ENCODE measurements at places on chromosomes 11 and 22.

DNA sequence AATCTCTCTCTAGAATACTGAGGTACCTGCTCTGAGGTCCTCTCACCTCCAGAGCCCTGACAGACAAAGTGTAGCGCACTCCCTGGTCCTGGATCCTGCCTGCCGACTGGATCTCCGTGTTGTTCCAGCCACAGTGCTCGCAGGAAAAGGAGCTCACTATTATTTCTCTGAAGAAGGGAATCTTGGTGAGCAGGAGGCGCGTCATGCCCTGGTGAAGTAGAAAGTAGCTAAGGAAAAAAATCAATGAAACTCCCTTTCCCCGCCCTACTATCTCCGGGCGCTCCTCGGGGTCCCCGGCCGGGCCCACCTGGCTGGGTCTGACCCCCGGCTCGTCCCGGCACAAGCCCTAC lies 412 bp downstream of the ZPR1 start:
- no peak for DNase-seq

DNA sequence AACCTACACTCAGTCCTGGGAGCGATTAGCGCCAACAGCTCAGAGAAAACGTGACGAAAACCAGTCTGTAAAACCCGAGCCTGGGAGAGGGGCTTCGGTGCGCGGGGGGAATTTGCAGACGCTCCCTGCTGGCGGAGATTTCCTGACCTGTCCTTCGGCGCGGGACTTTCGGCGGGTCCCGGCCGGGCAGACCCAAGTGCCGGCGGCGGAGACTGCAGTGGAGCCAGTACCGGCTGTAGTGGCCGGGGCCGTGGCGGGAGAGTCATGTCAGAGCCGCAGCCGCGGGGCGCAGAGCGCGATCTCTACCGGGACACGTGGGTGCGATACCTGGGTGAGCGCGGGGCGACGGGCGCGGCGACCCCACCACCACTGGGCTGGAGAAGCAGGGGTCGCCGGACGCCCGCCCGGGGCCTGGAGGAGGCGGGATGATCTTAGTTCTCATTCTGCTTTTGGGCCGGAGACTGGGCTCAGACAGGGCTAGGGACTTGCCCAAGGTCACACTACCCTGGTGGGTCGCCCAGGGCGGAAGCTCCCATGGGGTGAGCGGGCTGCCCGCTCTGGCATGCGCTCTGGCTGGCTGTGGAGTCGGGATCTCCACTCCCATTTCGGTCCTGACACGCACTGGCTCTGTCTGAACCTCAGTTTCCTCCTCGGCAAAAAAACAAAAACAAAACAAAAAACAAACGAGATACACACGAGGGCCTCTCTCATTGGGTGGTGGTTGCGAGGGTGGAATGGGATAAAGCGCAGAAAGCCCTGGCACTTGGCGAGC lies at the start of gene MTFP1:
MTFP1 (plus strand) TSS at position 153 of the 772 bp plus-strand sequence; CDS start at position 265, 112 bp downstream.
- peak; percentile 58 for DNase-seq

DNA sequence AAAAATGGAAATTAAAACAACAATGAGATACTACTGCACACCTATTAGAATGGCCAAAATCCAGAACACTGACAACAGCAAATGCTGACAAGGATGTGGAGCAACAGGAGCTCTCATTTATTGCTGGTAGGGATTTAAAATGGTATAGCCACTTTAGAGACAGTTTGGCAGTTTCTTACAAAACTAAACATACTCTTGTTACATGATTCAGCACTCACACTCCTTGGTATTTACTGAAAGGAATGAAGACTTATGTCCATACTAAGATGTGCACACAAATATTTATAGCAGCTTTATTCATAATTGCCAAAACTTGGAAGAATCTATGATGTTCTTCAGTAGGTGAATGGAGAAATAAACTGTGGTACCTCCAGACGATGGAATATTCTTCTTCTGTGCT lies 40.8 kb downstream of the PGM2L1 start:
- no peak for DNase-seq

DNA sequence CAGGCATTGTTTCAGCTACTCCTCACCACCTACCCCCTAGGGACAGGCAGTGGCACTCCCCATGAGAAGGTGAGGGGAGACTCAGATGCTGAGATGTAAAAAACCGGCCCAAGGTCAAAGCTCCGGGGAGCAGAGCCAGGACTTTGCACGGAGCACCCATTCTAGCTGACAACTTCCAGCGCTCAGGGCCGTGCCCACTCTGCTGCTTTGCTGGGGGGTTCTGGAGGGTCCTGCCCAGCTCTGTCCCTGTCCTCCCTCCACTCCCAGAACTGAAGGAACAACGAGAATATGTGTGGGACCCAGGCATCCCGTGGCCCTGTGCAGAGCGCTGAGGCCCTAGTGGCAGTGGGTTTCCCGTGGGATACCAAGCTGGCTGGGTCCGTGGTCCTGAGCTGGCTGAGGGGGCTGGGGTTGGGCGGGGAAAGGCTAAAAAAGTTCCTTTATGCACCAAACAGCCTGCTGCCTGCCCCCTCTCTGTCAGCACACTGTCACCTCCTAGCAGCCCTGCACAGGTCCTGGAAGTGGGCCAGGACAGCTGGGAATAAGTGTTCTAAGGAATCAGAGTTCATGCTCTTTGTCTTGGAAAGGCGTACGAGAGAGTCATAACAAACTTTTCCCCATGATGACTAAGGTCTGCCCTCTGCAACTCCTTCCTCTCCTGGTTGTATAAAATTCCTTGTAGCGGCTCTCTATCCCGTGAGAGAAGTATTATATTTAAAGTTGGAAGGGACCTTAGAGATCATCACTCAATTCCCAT lies 1.9 kb downstream of the MS4A10 start:
- DNase-seq = no peak

DNA sequence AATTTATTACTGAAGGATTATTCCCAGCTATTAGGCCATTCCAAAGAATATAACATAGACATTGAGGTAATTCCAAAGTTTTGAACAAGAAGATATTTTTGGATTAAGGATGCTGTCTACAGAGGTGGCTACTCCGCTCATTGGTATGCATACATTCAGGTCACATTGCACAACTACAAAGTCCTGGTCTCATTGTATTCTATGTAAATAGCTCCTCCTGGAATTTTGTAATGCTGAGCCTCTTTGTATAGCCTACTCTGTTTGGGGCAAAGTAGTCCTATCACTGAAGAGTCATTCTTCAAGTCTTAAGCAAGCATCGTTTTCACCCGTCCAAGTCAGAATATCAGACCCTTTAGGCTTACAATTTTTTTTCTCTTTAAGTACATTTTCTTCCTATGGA lies 142.4 kb downstream of the KIF18A start:
- DNase-seq = no peak

DNA sequence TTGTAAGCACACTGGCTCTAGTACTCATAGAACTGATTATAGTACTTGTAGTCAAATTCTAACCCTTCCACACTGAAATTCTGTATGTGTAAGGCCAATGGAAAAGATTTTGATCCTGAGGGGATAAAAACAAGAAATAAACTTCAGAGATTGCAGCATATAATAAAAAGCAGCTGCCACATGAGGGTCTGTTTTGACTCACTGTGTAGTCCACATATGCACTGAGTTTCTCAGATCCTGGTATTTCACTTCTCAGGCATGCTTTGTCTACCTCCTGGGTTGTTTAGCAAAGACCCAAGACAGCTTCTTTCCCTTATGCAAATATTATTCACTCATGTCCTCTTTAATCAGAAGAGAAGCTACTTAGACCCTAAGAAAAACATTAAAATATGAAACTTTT lies 71.1 kb upstream of the SLC5A12 start:
- DNase-seq = no peak

DNA sequence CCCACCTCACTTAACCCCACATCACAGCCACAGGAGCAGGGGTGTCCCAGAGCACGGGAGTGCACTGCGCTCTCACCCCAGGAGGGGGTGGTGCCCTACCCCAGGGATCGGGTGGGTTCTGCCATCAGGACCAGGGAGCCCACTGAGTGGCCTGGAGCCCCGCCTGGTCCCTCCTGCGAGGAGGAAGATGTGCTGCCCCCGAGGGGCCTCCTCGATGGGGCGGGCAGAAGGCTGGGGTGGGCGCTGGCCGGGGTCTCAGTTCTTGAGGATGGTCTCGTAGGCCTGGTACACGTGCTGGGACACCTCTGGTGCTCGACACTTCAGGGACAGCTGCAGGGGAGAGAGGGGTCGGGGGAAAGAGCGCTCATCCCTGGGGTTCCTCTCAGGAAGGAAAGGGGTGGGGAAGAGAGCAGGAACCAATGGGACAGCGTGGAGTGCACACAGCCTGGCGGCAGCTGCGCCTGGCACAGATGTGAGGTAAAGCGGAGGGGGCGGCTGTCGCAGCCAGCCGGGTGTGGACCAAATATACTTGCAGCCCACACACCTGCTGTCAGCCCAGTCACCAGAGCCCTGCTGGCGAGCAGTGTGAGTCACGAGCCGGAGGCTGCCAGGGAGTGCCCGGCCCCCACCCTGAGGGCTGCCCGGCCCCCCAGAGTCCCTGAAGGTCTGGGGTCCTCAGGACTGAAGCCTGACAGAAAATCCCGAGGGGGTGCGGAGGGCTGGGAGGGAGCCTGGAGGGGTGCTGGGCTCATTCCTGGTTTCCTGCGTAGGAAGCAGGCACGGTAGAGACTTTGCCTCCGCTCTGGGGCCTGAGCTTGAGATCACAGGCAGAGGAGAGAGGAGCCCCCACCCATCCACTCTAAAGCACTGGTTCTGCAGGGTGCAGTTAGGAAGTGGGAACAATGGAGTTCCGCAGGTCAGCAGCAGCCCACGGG lies 13.3 kb upstream of the RASL10A start:
- DNase-seq = no peak

GRCh38 chr11:81959341-81959740 lies 774.3 kb downstream of the FAM181B start:
- no peak for DNase-seq

DNA sequence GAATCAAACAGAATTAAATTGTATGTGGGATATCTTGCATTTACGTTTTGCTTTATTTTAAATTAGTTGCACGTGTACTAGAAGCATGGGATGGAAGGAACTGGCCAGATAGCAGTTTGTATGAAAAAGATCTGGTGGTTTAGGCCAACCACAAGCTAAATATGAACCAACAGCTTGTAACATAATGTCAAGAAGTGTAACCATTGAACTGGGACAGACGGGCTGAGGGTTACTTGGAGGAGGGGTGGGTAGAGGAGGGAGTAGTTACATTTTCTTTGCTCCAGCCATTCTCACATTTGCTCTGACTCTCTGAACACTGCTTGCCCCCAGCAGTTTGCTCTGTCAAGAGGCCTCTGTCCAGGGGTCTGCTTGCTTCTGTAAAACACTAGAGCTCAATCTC lies 31.7 kb upstream of the CXCR5 start:
- DNase-seq = no peak

DNA sequence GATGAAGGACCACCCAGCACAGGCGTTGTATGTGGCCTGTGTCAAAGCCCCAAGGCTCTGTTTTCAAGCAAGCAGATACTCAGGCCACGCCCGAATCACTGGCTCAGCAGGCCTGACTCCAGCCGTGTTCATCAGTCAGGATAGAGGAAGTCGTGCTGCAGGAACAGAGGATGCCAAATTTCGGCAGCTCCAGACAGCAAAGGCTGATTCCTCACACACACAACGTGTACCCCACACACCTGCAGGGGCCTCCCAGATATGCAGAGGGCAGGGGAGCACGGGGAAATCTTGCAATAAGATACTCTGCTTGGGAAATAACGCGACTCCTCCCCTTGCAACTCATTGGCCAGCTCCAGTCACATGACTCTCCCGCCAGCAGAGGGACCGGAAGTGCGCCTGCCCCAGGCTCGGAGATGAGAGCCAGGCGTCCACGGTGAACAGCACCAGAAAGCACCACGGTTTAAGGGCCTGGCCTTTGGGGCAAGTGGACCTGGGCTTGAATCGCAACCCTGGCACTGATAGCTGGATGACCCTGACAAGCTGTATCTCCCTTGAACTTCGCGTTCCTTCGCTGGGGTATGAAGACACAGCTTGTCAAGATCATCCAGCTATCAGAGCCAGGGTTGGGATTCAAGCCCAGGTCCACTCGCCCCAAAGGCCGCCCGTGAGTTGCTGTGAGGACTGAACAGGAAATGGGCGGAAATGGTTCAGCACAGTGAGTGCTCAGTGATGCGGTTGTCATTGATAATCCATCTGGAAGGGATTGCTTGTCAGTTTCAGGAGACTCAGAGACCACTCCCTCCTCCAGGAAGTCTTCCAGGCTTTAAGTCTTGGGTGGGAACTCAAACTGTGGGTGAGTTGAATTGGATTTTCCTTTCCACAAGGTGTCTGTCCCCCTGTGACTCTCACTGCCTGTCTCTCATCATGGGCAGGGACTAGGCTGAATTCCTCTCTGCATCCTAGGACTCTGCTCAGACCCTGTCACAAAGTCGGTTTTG lies 88.5 kb downstream of the MYEOV start:
- DNase-seq = no peak

DNA sequence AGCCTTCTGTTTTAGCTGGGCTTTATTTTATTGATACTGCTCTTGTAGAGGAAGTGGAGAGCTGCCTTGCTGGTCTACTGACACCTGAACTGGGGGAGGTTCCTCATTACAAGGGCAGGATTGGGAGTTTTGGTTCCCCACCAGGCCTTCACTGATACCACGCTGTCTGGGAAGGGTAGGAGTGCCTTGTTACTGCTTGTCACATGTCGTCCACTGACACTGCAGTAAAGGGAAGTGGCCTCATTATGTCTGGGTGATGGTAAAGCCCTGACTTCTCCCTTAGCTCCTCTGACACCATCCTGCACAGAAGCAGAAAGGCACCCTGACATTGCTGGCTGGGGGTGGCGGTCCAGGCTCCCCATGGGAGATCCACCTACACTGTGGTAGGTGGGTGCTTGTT lies 38.7 kb upstream of the ELF5 start:
- no peak for DNase-seq

DNA sequence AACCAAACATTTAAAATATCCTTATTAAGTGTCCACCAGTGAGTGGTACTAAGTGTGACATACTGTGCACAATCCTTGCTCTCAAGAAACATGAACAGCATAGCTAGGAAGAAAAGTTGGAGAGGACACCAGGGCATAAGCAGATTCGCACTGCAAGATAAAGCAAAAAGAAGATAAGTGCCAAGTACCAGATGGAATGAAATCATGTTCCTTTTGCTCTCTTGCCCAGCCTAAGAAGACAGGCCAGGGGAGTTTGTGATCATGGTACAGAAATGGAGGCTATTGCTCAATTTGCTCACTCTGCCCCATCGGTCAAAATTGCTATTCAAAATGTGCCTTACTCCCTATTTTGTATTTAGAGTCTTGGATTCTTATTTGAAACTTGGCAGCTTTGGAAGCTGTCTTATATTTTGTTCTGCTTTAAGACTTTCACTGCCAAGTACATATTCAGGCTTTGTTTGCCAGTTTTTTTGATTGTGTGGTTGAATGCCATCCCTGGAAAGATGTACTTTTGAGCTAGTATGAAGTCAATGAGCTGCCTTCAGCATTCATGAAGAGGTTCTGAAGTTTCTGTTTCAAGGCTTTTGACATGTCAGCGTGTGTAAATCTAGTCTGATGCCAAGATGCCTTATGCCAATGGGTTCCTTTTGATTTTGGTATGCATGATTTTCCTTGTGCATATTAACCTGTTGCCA lies 90.3 kb downstream of the PAX6 start:
- no peak for DNase-seq

- no peak for DNase-seq
Observed at GRCh38 chr11:12122083-12122482, 11.7 kb downstream of the MICAL2 start.

- peak; percentile 94 for DNase-seq
Observed at GRCh38 chr11:68146704-68147474, 25.7 kb upstream of the CHKA start.
